ENCODE measurements at places on chromosomes 16 and 17.

- no peak for DNase-seq
These were observed 145.0 kb downstream of the CCDC182 start for GRCh38 chr17:57600074-57600473.

GRCh38 chr16:1917665-1918350 lies 407 bp downstream of the HS3ST6 start:
- DNase-seq, result no peak

DNA sequence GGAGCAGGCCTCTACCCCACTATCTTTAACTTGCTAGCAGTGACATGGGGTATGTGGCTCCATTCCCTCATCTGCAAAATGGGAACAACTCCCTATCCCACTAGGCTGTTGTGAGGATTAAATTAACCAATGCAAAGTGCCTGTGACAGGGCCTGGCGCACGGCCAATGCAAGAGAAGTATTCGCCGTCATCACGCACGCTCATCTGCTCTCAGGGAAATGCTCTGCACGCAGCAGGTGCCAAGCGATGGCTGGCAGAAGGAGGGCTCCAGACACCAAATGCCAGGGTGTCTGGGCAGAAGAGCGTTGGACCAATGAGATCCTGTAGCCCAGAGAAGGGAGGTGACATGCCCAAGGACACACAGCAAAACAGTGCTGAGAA lies 17.3 kb downstream of the FAM83G start:
- no peak for DNase-seq

DNA sequence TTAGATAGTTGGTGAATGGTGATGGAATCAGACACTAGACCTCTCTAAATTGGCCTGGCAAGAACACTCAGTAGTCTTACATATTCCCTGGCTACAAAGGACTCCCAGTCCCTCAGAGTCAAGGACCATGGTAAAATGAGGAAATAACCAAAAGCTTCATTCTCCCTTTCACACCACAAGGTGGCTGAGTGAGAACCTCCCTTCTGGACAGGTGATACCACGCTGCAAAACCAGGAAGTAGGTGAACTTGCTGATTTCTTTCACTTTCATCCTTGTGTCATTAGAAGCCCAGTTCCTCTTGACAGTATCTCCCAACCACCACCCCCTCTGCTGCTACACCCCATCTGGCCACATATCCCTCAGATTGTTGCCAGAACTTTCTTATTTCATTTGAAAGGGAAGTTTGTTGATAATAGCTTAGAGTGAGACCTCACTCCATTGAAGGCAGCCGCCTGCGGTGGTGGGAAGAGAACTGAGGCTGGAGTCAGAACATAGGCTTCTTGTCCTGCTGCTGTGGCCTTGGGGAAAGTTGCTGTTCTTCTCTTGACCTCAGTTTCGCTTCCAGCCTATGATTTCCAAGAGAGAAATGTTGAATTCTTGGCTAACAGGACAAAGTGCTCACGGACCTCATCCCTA lies 290.6 kb upstream of the CCL2 start:
- DNase-seq, result no peak

DNA sequence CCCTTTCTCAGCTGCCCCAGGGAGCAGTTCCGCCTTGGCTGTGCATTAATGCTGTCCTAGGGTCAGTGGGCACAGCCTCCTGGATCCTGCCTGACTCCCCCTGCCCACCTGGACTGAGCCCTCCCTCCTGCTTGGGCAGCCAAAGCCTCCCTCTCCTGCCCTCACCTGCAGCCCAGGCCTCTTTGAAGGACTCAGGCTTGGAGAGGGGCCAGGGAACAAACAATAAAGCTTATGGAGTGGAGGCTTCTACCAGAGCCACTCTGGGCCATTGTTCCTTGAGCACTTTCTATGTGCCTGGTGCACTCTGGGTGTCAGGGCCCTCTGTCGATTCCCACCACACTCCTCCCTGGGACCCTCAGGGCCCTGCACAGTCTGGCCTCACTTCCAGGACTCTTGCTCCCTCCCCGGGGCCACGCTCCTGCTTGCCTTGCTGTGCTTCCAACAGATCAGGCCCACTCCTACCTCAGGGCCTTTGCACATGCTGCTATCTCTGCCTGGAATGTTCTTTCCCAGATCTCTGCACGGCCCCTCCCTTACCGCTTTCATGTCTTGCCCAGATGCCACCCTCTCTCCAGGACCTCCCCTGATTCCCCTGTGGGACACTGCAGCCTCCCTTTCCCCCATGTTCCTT lies 5.0 kb downstream of the KCNJ12 start:
- DNase-seq, result no peak

DNA sequence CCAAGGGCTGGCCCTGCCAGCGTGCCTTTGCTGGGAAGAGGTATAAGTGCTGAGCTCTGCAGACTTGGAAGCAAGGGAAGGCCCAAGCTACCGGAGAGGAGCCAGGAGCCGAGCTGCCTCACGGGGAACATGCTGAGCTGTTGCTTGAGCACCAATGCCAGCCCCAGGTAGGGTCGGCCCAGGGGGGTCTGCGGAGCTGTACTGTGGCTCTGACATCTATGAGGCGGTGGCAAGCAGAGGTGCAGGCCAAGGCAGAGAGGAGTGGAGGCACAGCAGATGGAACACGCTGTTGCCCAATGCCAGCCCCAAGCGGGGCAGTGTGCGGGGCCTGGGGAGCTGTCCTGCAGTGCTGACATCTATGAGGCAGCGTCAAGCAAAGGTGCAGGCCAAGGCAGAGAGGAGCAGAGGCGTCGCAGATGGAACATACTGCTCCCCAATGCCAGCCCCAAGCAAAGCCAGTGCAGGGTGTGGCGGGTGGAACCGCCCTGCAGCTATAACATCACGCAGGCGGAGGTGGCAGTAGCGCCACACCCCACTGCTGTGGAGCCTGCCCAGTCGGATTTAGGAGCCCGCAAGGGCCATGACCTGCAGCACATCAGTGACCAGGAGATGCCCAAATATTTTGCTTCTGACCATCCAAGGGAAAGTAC lies 10.0 kb downstream of the GGA2 start:
- no peak for DNase-seq

- DNase-seq, result no peak
These were observed 58.2 kb upstream of the RPH3AL start for GRCh38 chr17:410543-411401.

DNA sequence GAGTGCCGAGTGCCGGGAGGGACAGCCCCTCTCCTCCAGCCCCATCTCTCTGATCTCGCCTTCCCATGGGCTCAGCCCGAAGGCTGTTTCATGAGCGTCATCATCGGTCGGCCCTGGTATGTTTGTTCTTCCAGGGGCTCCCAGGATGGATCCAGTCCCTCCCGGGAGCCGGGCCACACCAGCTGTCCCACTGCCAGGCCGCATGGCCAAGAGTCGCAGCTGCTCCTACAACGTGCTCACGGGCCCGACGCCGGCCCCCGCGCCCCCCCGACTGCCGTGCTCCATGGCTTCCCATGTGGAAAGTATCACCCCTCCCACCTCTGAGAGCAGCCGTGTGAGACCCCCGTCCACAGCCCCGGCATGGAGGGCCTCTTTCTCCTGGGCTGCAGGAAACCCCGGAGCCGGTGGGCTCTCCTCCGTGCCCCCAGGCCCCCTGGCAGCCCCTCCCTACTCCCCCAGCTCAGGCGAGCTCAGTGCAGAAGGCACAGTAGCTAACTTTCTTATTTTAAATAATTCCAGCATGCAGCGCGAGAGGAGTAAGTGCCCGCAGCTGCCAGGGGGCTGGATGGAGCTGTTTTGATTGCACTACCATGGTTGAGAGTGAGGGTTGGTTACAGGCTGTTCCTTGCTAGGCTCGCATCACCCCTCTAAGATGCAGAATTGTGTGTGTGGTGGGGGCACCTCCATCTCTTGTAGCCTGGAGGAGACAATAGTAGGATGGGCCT lies 26.6 kb upstream of the GSE1 start:
- no peak for DNase-seq

- DNase-seq, result no peak
These were observed 347.7 kb upstream of the KIF2B start for GRCh38 chr17:53475002-53475401.

DNA sequence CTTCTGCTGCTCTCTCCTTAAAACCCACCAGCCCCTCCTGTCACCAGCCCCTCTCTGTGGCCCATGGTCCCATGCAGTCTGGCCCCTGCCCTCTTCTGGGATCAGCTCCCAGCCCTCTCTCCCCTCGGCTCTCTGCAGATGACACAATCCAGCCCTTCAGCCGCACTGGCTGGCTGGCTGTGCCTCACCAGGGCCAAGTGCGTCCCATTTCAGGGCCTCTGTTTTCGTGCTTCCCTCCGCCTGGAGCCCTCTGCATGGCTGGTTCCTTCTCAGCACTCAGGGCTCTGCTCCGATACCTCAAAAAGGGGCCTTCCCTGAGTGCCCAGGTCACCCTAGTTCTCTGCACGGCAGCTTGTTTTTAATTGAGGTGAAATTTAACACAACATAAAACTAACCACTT lies 124.3 kb downstream of the SOCS1 start:
- no peak for DNase-seq

- DNase-seq, result no peak
These were observed 5.2 kb downstream of the IL21R start for GRCh38 chr16:27407133-27407532.

- DNase-seq, result peak; percentile 26
These were observed 75.3 kb upstream of the AMZ2 start for GRCh38 chr17:68172461-68172954.

DNA sequence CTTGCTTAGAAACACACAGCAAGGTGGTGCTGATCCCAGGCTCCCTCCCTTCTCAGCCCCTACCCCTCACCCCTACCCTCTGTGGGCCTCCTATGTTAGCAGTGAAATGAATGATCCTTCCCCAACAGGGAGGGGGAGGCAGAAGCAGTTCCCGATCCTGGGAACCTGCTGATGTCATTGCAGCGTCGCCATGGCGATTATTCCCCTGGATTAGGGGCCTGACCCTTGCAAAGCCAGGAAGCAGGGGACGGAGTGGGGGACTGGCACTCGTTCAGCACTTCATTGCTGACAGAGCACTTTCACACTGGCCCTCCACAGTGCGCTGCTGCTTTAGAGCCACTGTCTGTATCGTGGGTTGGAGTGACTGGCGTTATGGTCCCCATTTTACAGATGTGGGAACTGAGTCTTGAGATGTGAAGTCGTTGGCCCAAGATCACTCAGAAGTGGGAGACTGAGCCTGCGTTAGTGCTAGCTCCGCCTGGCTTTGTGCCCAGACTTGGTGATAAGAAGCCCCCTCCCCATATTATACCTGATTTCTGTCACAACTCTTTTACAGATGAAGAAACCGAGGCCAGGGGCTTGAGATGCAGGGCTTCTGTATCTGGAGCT lies 26.6 kb downstream of the LASP1 start:
- no peak for DNase-seq

Data from HS-5 (cell line).